ENCODE measurements at places on chromosomes 6 and 20.

DNA sequence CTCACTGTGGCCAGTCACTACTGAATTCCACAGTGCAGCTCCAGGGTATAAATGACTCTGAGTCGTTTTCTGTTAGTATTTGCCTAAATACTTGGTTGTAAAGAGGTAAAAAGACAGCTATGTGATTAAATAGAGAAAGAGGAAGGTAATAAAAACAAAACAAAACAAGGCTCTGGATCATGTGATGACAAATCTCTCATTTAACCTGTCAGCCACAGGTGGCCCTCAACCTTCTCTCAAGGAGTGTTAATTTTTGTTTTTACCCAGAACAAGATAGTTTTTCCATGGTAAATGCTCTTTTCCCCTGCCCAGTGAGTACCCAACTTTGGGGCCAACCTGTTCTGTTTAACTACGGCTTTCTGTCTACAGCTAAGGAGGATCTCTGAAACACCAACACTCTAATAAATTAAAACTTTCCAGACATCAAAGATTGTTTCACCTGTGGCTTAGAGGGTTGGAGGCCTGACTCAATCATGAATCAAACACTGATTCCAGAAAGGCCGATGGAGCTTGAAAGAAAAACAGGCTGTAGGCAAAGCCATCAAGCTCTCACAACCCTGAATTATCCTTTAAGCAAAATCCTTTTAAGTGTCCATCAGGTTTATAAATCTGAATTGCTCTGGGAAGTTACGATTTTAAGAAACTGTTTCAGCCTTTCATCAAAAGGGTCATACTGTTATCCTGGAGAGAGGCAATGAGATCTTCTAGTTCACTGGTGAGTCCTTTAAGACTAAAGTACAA, 81.5 kb upstream of the BCLAF1 start:
- DNase-seq: no peak

GRCh38 chr6:17622144-17622543, 22.0 kb downstream of the FAM8A1 start:
- DNase-seq: no peak

DNA sequence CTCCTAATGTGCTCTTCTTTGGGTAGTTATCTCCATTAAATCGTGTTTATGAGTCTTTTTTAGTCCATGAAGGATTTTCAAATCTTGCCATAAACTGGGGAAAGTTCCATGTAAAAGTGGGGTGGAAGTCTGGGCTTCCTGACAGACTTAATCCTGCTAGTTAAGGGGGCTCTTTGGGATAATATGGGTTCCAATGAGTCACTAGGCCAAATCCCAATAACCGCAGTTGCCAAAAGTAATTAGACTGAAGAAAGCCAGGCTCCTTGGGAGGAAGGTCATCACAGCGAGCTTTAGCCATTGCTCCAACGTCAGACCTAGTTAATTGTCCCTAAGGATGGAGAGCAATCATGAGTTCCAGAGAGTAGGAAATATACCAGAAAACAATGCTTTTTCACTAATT, 10.8 kb downstream of the RSPO3 start:
- no peak for DNase-seq

- DNase-seq: no peak
Measured at GRCh38 chr6:18990059-18990978, 603.2 kb downstream of the RNF144B start.

- DNase-seq: no peak
Measured at GRCh38 chr6:3571250-3571681, 114.4 kb upstream of the SLC22A23 start.

GRCh38 chr6:155154158-155154830, 109.5 kb upstream of the CLDN20 start:
- DNase-seq: no peak

DNA sequence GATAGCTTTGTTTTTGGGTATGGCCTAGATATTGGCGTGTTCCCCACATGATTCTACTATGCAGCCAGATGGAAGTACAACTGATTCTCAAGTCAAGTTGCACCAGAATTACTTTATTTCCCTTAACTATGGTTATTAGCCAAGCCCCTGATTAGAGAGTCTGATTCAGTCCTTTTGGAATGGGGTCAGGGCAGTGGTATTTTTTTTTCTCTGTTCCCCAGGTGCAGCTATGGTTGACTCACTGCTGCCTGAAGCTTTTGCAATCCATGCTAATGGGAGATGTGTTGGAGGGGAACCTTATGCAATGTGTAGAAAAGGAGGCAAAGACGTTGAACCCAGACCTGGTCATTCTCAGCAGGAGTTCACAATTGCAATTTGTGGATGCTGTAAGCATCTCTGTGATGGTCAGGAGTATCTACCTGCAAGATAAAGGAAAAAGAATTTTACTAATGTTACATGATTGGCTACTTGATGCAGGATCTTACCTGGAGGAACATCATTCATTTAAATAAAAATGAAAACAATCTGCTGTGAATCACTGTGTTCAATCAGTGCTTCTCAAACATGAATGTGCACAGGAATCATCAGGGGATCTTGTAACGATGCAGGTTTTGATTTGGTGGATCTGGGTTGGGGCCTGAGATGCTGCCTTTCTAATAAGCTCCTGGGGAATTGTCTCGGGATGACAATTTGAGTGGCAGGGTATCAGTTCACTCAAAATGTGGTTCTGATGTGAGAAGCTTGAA, 49.4 kb downstream of the PFDN4 start:
- no peak for DNase-seq
